ENCODE measurements at places on chromosomes 5 and 9.

DNA sequence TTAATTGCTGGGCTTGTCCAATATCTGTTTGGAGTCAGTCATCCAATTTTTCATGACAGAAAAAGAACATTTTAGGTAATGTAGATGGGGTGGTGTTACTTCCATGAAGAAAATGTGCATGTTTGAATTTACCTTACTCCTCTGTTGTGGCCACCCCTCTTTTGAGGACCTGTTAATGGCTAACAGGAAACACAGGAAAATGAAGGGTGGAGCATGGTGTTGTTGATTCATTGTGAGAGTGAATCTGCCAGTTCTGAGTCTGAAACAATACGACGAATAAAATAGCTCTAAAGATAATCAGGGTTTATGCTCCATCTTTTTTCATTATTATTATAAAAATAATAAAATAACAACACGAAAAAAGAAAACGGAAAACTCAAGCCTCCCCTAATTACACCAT, 335.3 kb downstream of the KDM4C start:
- no peak for DNase-seq

DNA sequence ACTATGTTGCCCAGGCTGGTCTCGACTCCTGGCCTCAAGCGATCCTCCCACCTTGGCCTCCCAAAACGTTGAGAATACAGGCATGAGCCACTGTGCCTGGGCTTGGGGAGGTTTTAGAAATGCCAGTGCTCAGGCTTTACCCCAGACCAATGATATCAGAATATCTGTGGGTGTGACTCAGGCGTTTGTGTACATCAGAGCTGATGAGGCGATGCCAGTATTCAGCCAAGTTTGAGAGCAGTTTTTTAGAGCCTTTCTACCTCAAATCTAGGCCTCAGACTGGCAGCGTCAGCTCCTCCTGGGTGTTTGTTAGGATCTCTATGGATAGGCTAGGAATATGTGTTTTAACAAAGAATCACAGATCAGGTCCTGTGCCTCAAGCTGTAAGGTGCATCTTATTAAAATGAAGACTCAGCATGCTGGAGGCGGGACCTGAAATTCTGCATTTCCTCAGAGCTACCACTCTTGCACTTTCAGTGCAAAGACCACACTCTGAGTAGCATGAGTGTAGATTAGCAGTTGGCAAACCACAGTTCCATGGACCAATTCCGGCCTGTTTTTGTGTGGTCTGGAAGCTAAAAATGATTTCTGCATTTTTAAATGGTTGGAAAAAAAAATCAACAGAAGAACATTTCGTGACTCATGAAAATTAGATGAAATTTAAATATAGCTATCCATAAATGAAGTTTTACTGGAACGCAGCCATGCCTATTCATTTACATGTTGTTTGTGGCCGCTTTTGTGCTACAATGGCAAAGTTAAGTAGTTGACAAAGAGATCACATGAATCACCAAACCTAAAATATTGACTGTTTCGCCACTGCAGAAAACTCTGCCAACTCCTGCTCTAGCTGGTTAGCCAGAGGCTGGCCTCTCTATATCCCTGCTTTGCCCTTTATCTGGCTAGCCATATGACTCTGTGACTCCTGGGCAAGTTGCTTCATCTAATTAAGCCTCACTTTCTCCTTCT, 92.2 kb downstream of the KLF4 start:
- peak; percentile 53 for DNase-seq

DNA sequence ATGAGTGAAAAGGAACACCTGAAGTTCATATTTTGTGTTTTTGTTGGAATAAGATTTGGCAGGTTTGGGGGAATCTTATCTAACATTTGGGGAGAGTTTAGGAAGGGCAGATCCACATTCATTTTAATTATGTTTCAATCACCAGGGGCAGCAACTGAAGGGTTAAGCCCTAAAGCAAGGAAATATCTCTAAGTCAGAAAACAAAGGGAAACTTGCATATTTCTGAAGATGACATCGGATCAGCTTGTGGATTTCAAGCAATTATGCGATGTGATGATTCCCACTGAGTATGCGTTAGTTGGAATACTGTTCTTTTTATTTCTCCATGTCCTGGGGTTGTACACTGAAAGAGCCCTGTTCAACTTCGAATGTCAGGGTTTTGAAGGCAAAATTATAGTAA, 59.8 kb upstream of the NFIB start:
- no peak for DNase-seq

GRCh38 chr9:87872079-87872624, 10.5 kb upstream of the SPATA31E1 start:
- DNase-seq = no peak

- DNase-seq = no peak
Measured at GRCh38 chr5:132814503-132815294, 1.6 kb downstream of the SOWAHA start.

DNA sequence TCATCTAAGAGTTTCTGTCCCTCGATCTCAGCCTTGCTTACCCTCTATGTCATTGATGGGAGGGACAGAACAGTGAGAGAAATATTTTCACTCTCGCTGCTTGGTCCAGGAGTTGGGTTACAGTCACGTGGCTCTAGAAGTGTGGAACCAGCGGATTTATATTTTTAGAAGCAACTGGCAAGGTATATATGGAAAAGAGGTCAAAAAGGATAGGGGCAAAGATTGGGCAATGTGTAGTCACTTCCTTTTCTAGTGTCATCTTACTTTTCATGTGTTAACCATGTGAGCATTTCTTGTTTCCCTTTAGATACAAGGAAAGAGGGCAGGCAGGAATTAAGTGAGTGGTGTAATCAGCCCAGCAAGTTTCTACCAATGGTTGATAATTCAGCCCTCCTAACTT, 111.5 kb upstream of the ZNF366 start:
- no peak for DNase-seq

GRCh38 chr9:114818178-114818577, 12.3 kb upstream of the TNFSF15 start:
- DNase-seq = no peak

DNA sequence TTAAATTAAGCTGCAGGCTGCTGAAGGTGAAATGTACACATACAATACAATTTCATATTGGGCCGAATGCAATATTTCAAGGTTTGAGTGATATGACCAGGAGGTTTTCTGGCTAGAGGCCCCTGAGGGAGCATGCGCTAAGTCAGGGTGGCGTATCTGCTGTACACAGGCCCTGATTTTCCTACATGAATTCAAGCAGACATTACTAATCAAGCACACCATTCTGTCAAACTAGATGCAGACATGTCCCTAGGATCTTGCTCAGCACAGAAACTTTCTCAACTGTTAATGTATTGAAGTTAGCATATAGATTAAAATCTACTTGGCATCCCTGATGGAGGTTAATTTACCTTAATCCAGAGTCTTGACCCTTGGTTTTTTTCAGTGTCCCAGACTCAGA, 10.7 kb upstream of the LECT2 start:
- no peak for DNase-seq

- DNase-seq = no peak
Measured at GRCh38 chr5:158387499-158387898, 528.6 kb upstream of the CLINT1 start.

GRCh38 chr5:142143878-142144277, 35.3 kb downstream of the NDFIP1 start:
- no peak for DNase-seq

DNA sequence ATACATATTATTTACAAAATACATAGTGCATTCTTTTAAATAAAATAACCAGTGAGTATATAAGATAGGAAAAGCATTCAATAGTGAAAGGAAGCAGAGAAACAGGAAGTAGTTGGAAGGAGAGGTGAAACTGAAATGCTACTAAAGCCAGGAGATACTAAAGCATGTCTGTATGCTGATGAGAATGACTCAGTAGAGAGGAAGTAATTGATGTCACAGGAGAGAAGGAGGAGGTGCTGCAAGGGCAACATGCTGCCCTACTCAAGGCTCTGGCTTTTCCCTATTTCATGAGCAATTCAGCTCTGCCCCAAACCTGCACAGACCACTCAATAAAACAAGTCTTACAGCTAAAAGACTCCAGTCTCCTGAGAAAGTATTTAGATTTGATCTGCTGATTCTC, 108.5 kb upstream of the TXNDC8 start:
- no peak for DNase-seq

DNA sequence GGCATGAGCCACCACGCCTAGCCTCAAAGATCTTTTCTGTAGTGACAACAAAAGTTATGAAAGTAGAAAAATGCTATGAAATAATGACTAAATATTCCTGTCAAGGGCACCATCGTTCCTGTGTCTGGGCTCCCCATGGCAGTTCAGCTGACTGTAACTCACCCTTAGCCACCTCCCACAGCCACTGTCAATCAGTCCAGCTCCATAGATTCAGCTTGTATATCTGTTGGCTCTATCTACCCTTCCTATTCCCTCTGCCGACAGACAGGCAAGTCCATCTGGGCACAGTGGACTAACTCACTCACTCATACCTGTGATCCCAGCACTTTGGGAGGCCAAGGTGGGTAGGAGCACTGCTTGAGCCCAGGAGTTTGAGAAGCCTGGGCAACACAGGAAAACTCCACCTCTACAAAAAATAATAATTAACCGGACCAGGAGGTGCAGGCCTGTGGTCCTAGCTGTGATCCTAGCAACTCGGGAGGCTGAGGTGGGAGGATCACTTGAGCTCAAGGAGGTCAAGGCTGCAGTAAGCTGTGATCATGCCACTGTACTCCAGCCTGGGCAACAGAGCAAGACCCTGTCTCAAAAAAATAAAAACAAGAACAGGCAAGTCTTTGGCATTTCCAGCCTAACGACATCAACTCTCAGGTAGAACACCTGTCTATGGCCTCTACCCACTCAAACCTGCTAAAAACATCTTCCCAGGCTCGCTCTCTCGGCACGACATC, 6.2 kb downstream of the CAMSAP1 start:
- no peak for DNase-seq

GRCh38 chr9:135666534-135667462, 3.7 kb downstream of the LCN9 start:
- no peak for DNase-seq

GRCh38 chr5:3778000-3778550, 182.4 kb downstream of the IRX1 start:
- DNase-seq = no peak

GRCh38 chr9:95218773-95219172, 98.7 kb downstream of the FANCC start:
- no peak for DNase-seq

DNA sequence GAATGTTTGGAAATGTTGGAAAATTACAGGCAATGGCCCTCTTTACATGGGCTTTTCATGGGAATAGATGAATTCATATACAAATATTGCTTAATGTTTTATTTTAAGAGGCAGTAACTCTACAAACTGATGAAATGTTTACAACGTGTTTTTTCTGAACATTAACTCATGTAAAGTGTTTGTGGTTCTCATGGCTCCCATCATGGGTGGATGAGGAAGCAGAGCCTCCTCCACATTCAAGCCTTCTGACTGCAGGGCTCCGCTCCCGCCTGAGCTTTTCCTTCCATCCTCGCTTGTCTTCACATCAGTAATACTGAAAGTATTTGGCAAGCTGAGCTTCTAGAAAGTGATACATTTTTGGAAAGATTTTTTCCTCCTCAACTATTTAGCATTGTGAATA, 204.2 kb downstream of the ARHGAP26 start:
- no peak for DNase-seq

GRCh38 chr5:24226479-24226878, 418.3 kb downstream of the CDH10 start:
- DNase-seq = no peak

- no peak for DNase-seq
Measured at GRCh38 chr5:97243353-97243752, 60.3 kb upstream of the RIOK2 start.

- no peak for DNase-seq
Measured at GRCh38 chr5:125411744-125412560, 665.5 kb upstream of the ZNF608 start.

GRCh38 chr5:68353605-68354004, 138.0 kb downstream of the PIK3R1 start:
- no peak for DNase-seq

DNA sequence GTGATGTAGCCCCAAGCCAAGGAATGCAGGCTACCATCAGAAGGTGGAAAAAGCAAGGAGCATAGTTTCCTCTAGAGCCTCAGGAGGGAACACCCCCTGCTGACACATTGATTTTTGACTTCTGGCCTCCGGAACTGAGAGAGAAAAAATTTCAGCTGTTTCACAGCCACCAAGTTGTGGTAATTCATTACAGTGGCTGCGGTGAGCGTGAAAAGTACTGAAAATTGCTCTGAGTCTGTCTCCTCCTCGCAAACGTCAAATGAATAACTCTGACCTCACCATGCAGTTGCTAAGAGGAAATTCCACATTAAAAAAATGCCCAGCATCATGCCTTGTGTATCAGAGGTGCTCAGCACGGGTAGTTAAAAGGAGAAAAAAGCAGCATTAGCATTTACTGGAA, 277.9 kb upstream of the MSX2 start:
- no peak for DNase-seq

- no peak for DNase-seq
Measured at GRCh38 chr5:167050568-167051401, 1240.7 kb upstream of the WWC1 start.

GRCh38 chr9:126624912-126625311, 11.2 kb downstream of the LMX1B start:
- DNase-seq = no peak

GRCh38 chr9:38342532-38342931, 50.0 kb upstream of the ALDH1B1 start:
- no peak for DNase-seq

- no peak for DNase-seq
Measured at GRCh38 chr5:89168766-89169165, 285.8 kb upstream of the MEF2C start.

GRCh38 chr5:94901191-94901979, 282.9 kb downstream of the SLF1 start:
- DNase-seq = peak; percentile 62

- DNase-seq = no peak
Measured at GRCh38 chr5:52818360-52818759, 30.6 kb downstream of the ITGA1 start.

DNA sequence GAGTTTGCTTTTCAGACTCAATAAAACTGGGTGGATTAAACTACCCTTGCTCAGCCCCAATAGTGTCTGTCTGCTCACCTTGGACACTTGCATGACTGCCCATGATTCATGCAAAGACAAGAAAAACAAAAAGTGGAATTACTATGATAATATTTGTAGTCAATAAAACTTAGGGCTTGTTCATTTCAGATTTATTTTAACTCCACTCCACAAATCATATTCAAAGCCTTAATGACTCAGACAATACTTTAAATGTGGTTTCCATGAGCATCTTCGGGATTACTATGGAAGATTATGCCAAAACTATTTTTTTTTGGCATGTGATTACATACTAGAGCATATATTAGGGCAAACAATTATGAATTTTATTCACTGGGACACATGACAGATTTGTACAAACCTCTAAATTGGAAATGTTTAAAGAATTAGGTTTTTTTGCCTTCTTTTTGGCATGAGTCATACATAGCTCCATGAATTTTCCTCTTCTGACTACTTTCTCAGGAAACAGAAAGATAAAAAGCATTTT, 468.9 kb downstream of the ACTL7B start:
- DNase-seq = peak; percentile 66

- no peak for DNase-seq
Measured at GRCh38 chr5:71522151-71522550, 65.0 kb upstream of the MCCC2 start.

GRCh38 chr9:23662320-23662719, 163.7 kb downstream of the ELAVL2 start:
- DNase-seq = no peak

All from HS-5 (cell line).